ENCODE measurements at places on chromosomes 16 and 17. TPM values are rescaled to one million over a fixed set of nuclear protein-coding genes. Genes with fewer than 3 reads are reported as not detected.

The GPT2 gene
- total RNA-seq: 35.0 TPM

The SEPTIN1 gene
- total RNA-seq: 1.5 TPM

The NXN gene
- total RNA-seq: 131 TPM

The COPRS gene
- total RNA-seq: 51.2 TPM

The TLCD1 gene
- 3.8 TPM for total RNA-seq

The HBQ1 gene
- not detected for total RNA-seq

The IGSF6 gene
- not detected for total RNA-seq

The UBB gene
- total RNA-seq: 1,207 TPM

The SLC2A4 gene
- total RNA-seq: 0.63 TPM

The SRL gene
- total RNA-seq: not detected

The TMEM235 gene
- total RNA-seq: not detected

The KRTAP1-5 gene
- not detected for total RNA-seq

DNA sequence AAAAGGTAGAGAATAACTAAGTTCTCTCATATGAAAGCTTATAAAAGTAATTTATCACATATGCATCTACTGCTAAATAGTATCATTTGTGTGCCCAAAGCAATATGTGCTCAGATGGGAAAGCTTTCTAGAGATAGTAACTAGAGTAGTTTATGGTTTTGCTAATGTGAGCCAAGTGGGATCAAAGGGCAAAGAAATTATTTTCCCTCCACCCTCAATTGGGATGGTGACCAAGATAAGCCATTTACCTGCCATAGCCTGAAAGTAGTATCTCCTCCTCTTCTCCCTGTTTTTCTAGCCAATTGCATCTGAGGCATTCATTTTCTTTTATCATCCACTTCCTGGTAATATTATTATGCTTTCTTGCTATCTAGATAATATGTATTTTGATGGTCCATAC, 41.9 kb upstream of the KCNJ16 start:
- no peak overlapping the region for H3K27ac ChIP-seq
- no peak overlapping the region for H3K4me3 ChIP-seq

DNA sequence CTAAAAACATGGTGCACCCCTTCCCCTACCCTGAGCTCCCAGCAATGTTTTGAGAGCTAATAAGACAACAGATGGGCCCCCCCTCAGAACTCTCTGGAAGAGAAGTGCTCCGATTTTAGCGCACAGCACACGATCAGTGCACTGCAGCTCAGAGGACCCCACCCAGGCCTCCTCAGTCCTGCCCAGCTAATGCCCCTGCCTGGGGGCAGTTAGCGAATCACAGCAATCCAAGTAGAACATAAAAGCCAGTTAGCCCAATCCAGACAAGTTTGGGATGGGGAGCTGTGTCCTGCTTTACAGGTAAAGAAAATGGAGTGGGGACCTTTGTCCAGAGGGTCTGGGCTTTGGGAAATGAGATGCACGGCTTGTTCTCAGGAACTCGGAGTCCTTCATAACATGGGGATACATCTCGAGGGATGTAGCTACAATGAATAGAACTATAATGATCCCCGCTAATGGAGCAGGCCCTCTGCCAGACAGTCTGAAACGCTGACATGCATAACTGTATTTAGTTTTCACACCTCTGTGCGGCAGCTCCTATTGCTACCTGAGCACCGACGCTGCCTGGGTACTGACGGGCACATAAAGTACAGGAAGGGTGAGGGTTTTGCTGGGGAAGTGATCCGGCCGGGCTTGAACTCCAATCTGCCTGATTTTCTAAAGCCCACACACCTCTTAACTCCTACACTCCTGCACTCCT, 29.7 kb upstream of the CDC42EP4 start:
- H3K4me3 ChIP-seq: no peak overlapping the region
- no peak for DNase-seq
- peak overlapping the region; percentile 75 for H3K27ac ChIP-seq
- H3K36me3 ChIP-seq: no peaks in the 10 kb centered on the region
- peaks cover 64% of the 10 kb centered on the region for H3K4me1 ChIP-seq
- H3K27me3 ChIP-seq: no peaks in the 10 kb centered on the region

GRCh38 chr17:21360048-21360447, 16.1 kb upstream of the KCNJ12 start:
- no peaks in the 10 kb centered on the region for H3K36me3 ChIP-seq
- no peaks in the 10 kb centered on the region for H3K27me3 ChIP-seq
- DNase-seq: no peak
- no peak overlapping the region for H3K4me3 ChIP-seq
- H3K27ac ChIP-seq: no peak overlapping the region
- peaks cover 17% of the 10 kb centered on the region for H3K4me1 ChIP-seq

GRCh38 chr17:29358416-29358815, 31.7 kb upstream of the TAOK1 start:
- H3K36me3 ChIP-seq: no peaks in the 10 kb centered on the region
- no peak overlapping the region for H3K4me3 ChIP-seq
- no peak for DNase-seq
- H3K27ac ChIP-seq: no peak overlapping the region

GRCh38 chr17:37557482-37557881, 51.7 kb downstream of the SYNRG start:
- DNase-seq: no peak
- H3K36me3 ChIP-seq: peaks cover 49% of the 10 kb centered on the region
- no peaks in the 10 kb centered on the region for H3K27me3 ChIP-seq
- no peaks in the 10 kb centered on the region for H3K4me1 ChIP-seq

GRCh38 chr17:61554209-61554608, 36.8 kb downstream of the NACA2 start:
- H3K4me3 ChIP-seq: no peak overlapping the region
- DNase-seq: no peak
- H3K27ac ChIP-seq: no peak overlapping the region
- peaks cover 37% of the 10 kb centered on the region for H3K27me3 ChIP-seq

DNA sequence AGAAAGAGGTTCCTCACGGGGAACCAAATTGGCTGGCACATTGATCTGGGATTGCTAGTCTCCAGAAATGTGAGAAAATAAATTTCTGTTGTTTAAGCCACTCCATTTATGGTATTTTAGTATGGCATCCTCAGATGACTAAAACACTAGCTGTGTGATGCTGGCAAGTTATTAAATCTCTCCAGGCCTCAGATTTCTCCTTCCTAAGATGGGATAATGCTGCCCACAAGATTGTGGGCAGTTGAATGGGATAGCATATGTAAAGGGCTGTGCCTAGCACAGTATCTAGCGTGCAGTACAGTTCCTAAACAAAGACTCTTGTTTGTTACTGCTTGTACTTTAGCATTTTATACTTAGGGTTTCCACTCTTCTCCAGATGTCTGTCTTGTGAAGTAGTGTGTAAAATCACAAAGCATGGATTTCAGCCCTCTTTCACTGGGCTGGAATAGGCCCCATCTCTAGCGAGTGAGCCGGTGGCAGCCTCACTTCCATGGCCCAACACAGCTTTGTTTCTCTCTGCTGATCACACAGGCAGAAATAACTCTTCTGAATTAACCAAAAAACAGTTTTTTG, 38.2 kb upstream of the PHAF1 start:
- no peak for DNase-seq
- no peaks in the 10 kb centered on the region for H3K27me3 ChIP-seq
- H3K4me1 ChIP-seq: no peaks in the 10 kb centered on the region
- no peak overlapping the region for H3K27ac ChIP-seq

GRCh38 chr17:50906443-50906842, 40.3 kb upstream of the TOB1 start:
- no peak overlapping the region for H3K4me3 ChIP-seq
- no peaks in the 10 kb centered on the region for H3K36me3 ChIP-seq
- peaks cover 50% of the 10 kb centered on the region for H3K4me1 ChIP-seq
- no peak for DNase-seq

DNA sequence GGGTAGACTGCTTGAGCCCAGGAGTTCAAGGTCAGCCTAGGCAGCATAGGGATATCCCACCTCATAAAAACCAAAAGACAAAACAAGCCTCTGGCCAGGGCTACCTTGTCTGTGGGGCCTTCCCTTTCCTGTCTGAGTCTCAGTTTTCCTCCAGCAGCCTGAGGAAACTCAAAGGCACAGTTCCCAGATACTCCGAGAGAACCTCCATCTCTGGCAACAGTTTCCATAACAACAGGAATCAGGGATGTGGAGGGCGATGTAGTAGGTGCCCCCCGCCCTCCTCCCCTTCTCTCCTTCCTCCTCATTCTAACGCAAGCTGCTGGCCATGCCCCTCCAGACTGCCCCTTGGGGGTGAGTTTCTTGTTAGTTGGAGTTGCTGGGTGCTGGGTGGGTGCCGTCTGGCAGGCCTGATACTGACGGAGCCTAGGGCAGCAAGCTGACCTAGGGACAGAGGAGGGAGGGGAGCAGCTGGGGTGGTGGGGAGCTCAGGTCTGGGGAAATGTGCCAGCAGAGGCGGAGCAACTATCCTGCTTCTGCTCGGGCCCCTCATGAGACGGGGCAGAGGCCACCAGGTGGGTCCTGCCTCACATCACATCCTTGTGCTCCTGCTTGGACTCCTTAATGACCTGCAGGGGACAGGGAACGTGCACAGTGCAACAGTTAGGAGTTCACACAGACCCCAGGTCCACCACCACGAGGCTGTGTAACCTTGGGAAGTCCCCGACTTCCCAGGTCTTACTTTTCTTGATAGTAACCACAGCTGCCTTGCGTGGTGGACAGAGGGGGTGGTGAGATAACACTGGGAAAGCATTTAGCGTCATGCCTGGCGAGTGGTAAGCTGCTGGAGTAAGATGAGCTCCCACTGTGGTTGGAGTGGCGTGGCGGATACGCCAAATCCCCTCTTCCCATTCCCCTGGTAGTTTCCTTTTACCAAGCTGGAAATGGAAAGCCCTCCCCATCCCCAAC, 7.8 kb upstream of the EFTUD2 start:
- DNase-seq: no peak
- H3K27me3 ChIP-seq: no peaks in the 10 kb centered on the region
- peaks cover 46% of the 10 kb centered on the region for H3K4me1 ChIP-seq

DNA sequence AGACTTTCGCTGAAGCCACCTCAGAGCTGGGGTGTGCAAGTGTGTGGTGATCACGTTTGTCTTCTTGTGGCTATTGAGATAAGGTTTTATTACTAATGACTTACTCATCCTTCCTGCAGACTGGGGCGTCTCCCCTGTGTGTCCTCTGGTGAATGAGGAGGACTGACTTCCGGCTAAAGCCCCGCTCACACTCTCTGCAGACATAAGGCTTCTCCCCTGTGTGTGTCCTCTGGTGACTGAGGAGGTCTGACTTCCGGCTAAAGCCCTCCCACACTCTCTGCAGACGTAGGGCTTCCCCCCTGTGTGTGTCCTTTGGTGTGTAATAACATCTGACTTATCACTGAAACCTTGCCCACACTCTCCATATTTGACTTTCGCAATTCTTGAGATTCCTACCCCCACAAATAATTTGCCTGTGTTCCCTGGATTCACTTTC, 19.4 kb downstream of the PRDM7 start:
- H3K27ac ChIP-seq: no peak overlapping the region
- no peak for DNase-seq
- H3K36me3 ChIP-seq: peaks cover 5% of the 10 kb centered on the region
- H3K4me1 ChIP-seq: no peaks in the 10 kb centered on the region
- H3K4me3 ChIP-seq: no peak overlapping the region

GRCh38 chr16:23528644-23529310, 18.5 kb upstream of the GGA2 start:
- H3K4me1 ChIP-seq: no peaks in the 10 kb centered on the region
- peaks cover 22% of the 10 kb centered on the region for H3K36me3 ChIP-seq
- H3K27ac ChIP-seq: peak overlapping the region; percentile 70
- H3K27me3 ChIP-seq: no peaks in the 10 kb centered on the region

DNA sequence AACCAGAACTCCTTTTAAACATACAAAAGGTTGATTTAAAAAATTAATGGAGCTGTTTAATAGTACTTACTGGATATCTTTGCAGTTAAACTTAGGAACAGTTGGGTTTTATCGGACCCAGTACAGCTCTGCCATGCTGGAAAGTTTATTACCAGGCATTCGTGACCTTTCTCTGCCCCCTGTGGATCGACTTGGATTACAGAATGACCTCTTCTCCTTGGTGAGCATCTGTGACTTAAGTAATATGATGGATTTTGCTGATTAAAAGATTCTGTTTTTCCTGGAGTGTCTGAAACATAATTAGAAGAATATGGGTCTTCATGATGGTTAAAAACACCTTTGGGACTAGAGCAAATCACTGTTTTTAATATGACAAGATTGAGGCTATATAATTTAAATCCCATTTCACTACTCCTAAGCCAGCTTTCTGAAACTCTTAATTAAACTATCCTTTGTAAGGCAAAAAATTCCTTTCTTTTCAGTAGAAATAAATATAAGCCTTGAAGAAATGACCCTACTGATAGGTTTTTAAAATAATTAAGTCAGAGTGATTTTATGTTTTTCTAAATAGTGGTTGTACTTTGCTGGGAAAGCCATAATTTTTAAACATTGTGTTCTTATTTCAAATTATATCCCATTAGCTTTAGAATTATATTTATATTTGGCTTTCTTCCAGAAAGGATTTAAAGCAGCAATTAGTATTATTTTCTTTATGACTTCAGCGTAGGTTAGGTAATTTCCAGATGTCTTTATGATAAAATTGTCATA, 45.7 kb upstream of the KPNB1 start:
- H3K36me3 ChIP-seq: peaks cover 45% of the 10 kb centered on the region
- peak overlapping the region; percentile 90 for H3K27ac ChIP-seq

- no peak overlapping the region for H3K4me3 ChIP-seq
- H3K36me3 ChIP-seq: peaks cover 2% of the 10 kb centered on the region
- no peaks in the 10 kb centered on the region for H3K27me3 ChIP-seq
- peak overlapping the region; percentile 12 for H3K27ac ChIP-seq
- H3K4me1 ChIP-seq: peaks cover 22% of the 10 kb centered on the region
These were observed 17.1 kb upstream of the CPSF4L start for GRCh38 chr17:73278465-73279453.

DNA sequence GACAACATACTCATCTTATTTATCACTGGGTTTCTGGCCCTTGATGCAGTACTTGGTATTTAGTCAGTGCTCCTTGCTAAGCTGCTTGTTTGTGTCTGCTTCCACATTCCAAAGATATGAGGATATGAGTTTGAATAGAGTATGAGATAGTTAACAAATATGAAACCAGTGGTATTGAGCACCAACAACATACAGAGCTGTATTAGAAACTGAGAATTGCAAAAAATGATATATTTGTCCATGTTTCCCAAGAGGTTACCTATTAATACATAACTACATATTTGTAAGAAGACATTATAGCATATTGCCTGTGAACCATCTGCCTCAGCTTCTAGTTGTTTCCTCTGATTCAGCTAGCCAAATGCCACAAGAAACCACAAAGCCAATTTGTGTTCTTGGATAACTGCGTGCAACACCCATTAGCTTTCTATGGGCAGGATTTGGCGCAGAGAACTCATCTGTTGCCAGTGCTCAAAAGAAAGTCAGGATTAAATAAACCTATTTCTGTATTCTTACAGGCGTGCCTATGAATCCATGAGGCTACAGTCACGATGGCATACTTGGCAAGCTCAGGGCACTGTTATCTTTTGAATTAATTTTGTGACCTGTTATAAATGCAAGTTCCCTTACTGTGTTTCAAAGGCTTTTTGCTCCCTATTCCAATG, 194.4 kb downstream of the MAP2K6 start:
- peaks cover 43% of the 10 kb centered on the region for H3K4me1 ChIP-seq
- no peak for DNase-seq
- H3K27me3 ChIP-seq: no peaks in the 10 kb centered on the region
- no peak overlapping the region for H3K4me3 ChIP-seq
- H3K27ac ChIP-seq: peak overlapping the region; percentile 84

Data from osteocyte (in vitro differentiated cells).